ENCODE measurements at places on chromosomes 6 and 20. TPM values are rescaled to one million over a fixed set of nuclear protein-coding genes. Genes with fewer than 3 reads are reported as not detected.

The DEFB110 gene
- total RNA-seq = not detected

The PKIB gene
- total RNA-seq = 1.4 TPM

The IL17A gene
- total RNA-seq = not detected

The FOXF2 gene
- total RNA-seq = 3.8 TPM

The OXT gene
- not detected for total RNA-seq

The SRSF12 gene
- 0.21 TPM for total RNA-seq

The AVP gene
- total RNA-seq = not detected

The BHLHE23 gene
- not detected for total RNA-seq

The ADAM33 gene
- total RNA-seq = not detected

The COL20A1 gene
- total RNA-seq = not detected

The PAX1 gene
- not detected for total RNA-seq

The SIRPB1 gene
- 1.8 TPM for total RNA-seq

The GSTA3 gene
- not detected for total RNA-seq

All from SK-MEL-5 (cell line).